ENCODE measurements at places on chromosomes 11 and 22. TPM values are rescaled to one million over a fixed set of nuclear protein-coding genes. Genes with fewer than 3 reads are reported as not detected.

GRCh38 chr22:44571566-44572413, 73.8 kb upstream of the RTL6 start:
- DNase-seq: no peak

DNA sequence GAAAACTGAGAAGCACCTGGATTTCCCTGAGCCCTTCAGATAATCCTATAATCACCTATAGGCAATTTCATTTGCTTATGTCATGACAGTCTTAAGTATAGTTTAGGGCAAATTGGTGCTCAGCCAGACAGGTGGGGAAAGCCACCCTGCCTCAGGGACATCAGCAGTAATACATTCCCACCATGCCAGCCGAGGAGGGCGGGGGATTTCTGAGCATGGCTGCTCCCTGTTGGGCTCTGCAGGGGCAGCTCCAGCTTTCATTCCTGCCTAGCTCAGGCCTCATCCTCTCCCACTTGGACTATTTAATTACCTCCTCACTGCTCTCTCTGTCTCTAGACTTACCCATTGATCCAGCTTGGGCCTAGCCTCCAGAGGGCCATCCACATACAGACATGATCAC, 9.0 kb upstream of the DRD2 start:
- DNase-seq: no peak

GRCh38 chr11:22084564-22084963, 108.3 kb upstream of the ANO5 start:
- DNase-seq: no peak

DNA sequence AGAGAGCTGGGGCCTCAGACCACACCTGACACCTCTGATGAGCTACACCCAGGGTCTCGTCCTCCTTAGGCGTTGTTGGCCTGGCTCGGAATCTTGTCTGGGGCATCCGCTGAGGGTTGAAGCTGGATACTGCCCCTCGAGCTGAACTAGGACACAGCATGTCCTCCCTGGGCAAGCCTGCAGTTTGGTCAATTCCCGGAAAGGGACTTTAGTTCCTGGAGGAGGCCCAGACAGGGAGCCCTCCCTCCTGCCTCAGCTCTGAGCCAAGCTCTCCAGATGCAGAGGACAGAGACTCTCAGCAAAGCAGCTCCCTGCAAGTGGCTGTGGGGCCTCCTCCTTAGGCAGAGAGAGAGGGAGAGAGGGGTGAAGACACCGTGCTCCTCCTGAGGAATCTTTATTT, 4.9 kb downstream of the APOL3 start:
- no peak for DNase-seq

- no peak for DNase-seq
Measured at GRCh38 chr11:27216270-27217149, 146.5 kb downstream of the CCDC34 start.

DNA sequence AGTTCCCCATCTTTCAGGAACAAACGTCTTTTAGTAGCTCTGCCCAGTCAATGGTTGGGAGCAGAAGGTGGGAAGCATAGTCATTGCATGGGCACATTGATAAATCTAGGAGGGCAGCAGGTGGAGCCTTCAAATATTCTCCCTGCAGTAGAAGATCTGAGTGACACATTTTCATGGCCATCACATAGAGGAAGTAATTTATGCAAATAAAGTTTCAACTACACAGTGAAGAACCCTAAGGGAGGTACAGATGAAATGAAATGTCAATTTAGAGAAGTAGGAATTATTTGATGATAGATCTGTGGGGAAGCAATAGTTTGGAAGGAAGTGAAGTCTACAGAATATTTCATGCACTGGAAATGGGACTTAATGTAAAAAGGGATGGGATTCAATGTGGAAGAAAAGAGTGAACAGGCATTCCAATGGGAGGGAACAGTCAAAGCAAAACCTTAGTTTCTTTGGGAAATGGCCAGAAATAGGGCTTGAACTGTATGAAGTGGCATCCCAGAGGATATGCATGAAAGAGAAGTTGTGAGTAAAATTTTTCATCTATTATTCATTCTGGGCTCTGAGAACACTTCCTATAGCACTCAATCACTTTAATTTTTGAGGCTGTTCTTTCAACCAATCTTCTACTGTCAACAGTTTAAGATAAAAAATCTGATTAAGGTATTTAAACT, 256.2 kb upstream of the LUZP2 start:
- no peak for DNase-seq

GRCh38 chr22:42873356-42873755, 16.3 kb upstream of the ARFGAP3 start:
- DNase-seq: no peak

- no peak for DNase-seq
Measured at GRCh38 chr22:45321827-45322226, 12.1 kb downstream of the FAM118A start.

DNA sequence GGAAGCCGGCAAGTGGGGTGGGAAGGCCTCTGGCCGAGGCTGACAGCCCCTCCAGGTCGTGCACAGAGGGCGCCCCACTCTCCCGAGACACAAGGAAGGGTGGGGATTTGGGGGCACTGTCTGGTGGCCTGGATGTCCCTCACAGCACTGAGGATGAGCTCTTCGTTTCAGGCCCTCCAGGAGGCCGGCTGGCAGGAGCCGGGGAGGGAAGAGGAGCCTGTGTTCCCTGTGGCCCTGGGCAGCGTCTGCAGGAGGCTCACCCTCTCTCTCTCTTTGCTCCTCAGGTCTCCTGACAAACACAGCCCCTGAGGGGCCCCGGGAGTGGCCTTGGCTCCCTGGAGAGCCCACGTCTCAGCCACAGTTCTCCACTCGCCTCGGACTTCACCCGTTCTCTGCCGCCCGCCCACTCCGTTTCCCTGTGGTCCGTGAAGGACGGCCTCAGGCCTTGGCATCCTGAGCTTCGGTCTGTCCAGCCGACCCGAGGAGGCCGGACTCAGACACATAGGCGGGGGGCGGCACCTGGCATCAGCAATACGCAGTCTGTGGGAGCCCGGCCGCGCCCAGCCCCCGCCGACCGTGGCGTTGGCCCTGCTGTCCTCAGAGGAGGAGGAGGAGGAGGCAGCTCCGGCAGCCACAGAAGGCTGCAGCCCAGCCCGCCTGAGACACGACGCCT, 1078.0 kb downstream of the BRD1 start:
- no peak for DNase-seq

DNA sequence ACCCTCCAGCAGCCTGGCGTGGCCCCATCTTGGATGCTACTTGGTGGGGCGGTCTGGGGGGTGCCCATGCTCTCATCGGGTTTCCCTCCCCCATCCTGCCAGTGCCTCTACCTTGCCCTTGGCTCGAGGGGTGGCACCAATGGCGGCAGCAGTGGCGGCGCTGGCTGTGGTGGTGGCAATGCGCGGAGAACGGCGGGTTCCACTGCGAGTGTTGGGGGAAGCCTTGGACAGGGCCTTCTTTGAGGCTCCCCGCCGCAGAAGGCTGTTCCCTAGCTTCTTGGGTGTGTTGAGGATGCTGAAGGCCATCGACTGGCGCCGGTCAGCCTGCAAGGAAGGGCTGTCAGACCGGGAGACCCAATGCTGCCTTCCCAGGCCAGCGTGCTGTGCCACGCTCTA, 5.1 kb downstream of the IL18BP start:
- no peak for DNase-seq

GRCh38 chr11:61133956-61134662, 27.1 kb downstream of the VPS37C start:
- no peak for DNase-seq

- DNase-seq: no peak
Measured at GRCh38 chr11:91261513-91261912, 963.1 kb upstream of the FAT3 start.

Gene APOL3
- 4.9 TPM for polyA plus RNA-seq

Gene HDAC10
- polyA plus RNA-seq: 8.8 TPM

All from BJ (cell line).